Mesothelial cell of epicardium (in vitro differentiated cells): ENCODE measurements at places on chromosomes 6 and 20.

- no peak for DNase-seq
Observed at GRCh38 chr20:37877832-37878772, 24.8 kb upstream of the VSTM2L start.

- no peak for DNase-seq
Observed at GRCh38 chr6:34275128-34275804, 26.5 kb upstream of the SMIM29 start.

GRCh38 chr6:42306439-42307140 lies 88.9 kb upstream of the MRPS10 start:
- no peak for DNase-seq

- no peak for DNase-seq
Observed at GRCh38 chr6:128493877-128494276, 26.5 kb downstream of the PTPRK start.

DNA sequence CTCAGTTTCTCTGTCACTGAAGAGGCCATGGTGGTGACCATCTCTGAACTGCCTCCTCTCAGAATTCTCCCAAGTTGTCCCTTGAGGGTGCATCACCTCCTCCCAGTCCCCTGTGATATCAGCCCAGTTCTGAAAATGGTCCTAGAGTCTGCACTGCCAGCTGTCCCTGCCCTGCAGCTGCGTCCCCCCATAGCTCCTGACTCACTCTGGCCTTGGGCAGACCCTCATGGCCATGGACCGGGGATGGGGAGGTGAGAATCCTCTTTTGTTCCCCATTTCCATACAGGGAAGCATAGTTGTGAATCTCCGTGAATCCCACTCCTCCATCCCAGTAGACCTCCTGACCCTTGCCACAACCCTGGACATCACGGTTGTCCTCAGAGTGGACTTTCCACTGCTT lies 4.5 kb downstream of the ETV7 start:
- DNase-seq, result no peak

DNA sequence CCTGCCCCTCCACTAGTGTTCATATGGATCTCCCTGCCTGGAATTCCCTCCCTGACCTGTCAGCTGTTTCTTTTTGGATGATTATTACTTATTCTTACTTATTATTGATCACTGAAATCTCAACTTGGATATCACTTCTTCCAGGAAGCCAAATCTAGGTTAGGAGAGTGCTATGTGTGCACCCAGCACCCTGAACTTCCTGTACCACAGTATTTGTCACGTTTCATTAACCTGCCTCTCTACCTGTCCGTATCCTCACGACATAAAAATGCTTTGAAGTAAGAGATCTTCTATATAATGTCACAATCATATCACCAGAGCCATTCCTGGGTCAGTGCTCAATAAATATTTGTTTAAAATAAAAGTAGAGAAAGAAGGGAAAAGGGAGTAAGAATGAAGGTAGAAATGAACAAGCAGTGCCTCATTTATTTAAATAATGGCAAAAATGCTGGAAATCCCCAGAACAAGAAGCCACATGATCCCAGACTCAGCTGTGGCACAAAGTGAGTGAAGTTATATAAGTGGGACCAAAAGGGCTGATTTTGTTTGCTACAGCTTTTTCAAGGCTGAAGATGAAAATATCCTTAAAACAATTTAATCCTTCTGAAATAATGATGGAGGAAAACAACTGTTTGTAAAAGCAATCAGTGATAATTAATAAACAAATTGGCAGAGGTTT lies 88.0 kb upstream of the MANEA start:
- DNase-seq, result no peak

- no peak for DNase-seq
Observed at GRCh38 chr6:45712076-45712475, 303.6 kb downstream of the CLIC5 start.

GRCh38 chr6:105038259-105038658 lies 81.4 kb downstream of the LIN28B start:
- DNase-seq, result no peak
